ENCODE measurements at places on chromosomes 11 and 22.

DNA sequence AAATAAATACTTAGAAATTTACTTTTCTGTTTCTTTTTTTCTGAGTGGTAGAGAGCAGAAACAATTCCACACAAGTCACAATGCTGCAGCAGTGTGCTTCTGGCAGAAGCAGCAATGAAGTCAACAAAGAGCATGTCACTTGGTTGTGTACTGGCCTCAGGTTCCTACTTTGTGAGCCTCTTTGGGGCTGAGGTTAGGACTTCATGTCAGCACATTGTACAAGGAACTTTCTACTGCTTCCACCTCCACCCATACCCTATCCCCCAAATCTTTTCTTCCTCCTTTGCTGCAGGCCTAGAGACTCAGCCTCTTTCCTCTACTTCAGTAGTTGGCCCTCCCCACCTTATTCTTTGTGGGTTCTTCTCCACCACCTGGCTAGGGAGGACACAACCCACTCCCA, 252.7 kb upstream of the PITPNB start:
- no peak for DNase-seq

DNA sequence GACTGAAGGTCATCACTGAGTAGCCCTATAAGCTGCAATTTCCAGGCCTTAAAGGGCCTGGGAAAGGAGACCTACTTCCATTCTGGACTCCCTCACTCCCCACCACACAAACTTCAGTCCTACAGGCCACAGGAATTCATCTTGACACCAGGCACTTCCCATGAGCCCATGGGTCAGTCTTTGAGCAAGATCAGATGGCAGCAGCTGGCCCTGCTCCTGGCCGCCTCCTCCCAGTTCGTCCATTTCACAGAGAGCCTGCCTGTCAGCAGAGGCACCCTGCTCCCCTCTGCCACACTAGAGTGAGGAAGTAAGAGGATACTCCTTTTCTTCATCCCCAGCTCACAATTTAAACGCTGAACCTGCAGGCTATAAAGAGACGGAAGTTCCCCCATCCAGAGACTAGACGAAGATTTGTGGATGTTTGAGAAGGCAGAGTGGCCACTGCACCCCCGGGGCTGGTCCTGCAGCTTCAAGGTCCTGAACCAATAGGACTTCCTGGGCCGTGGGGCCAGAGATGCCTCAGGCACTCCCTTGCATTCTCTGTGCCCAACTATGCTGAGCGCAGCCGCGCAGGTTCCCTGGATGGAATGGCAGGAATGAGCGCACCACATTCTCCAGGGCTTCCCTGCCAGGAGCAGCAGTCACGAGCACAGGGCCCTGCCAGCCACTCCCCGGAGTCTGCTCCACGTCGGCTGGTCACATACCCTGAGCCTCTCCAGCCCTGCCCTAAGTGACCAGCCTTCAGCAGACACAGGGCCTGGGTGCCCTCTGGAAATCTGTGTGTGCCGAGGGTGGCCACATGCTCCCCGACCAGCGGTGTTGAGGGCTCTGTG, 33.5 kb upstream of the BID start:
- no peak for DNase-seq

DNA sequence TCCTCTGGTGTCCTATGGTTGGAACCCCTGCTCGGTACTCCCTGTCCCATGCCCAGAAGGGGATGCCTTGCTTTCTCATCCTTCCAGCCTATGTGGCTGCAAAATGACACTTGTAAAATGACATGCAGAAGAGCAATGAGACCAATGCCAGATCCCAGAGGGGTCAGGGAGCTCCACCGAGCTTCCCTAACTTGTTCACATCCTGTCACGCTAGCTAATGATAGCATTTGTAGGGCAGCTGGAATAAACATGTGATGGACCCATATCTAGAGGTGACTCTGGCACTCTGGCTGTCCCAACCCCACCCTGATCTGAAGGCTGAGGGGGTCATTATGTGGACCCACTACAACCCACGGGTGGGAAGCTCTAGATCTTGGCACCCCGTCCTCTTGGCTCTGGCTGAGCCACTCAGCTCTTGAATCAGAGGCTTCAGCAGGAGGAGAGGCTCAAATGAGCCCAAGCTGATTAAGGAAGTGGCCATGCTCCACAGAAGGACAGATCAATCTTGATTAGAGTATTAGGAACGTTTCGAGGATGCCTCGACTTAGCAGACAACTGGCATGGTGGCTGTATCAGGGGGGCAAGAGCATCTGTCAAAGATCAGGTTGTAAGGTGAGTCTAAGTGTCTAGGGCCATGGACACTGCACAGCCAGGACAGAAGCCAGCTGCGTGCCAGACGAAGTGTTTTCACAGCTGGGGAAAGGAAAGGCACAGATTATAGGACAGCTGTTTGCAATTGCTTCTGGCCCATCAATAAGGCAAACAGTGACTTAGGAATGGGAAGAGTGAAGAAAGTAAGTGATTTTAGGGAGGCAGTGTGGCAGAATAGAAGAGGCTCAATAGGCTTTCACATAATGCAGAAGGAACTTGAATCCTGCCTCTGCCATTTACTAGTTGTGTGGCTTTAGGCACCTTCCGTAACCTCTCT, 182.8 kb downstream of the KIRREL3 start:
- no peak for DNase-seq

GRCh38 chr11:13680501-13681264, 12.2 kb downstream of the FAR1 start:
- peak; percentile 36 for DNase-seq

DNA sequence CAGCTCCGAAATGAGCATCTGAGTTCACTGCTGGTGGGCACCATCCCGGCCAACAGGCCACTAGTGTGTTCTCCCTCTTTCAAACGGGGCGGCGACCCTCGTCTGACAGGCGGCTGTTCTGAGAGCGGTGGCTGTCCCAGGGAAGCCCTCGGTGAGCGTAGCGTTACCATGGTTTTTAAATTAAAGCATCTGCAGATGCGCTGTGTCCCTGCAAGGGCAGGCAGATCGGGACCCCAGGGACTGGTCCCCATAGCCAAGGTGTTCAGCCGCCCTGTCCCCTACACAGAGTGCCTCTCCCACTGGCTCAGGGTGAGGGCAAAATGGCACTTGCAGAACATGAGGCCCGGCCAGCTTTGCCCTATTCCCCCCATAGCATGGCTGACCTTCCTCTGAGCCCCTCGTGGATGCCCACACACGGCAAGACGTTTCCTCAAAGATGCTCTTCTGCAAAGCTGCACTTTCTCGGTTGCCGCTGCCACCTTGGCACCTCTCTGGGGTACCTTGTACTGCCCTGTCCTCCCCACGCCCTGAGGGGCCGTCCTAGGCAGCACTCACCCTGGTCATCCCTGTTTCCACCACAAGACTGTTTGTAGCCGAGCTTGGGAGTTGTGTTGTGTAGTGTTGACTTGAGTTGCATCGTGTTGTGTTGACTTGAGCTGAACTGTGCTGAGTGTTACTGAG, 51.9 kb upstream of the KCNQ1OT1 start:
- DNase-seq: no peak

Data from AML-193 (cell line).